Lower leg skin (tissue), 4 donors: ENCODE measurements at places on chromosomes 1 and 21.

- no peak for DNase-seq
These were observed 35.4 kb downstream of the SUSD4 start for GRCh38 chr1:223328566-223328965.

- DNase-seq: peak; percentile 80
These were observed 155.2 kb downstream of the FOXD2 start for GRCh38 chr1:47593013-47593568.

GRCh38 chr1:175936736-175937135 lies 193.3 kb upstream of the TNR start:
- no peak for DNase-seq

DNA sequence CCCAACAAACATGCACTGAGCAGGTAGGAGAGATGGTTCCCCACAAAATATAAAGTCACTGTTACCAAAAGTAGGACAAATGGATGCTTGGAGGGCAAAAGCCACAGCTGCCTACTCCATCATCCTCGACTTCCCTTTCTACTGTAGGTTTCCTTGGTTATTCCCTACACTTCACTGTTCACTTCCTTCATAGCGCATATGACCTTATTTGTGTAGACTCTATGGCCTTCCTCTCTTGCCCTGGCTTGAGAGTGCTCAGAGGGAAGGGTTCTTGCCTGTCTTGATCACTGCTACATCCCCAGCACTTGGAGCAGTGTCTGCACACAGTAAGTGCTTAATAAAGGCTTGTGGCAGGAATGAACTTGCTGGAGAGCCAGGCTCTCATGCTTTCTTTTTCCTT lies 14.6 kb upstream of the TRNP1 start:
- no peak for DNase-seq

DNA sequence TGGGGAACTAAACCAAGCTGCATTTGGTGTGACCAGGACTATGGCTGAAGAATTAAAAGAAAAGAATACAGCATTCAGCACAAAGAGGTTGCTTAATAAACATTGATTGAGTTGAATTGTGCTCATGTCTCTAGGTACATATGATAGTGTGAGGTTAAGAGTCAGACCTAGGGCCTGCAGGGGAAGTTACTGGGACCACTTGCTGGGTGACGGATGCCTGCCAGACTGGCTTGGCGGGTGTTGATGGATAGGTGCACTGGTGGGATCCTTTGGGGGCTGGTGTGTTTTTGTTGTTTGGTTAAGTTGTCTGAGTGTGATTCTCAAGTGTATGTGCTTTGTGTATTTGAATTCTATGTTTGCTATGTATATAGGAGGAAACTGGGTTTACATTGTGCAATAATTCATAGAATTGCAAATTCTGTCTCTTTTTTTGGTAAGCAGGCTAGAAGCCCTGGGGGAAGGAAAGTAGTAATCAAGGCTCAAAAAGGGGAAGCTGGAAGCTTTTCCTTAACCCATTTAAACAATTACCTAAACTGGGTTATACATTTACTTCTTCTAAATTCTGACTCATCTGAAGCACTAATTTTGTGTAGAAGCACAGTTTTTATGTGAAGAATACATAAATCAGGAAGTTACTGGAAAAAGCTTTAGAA lies 1.8 kb downstream of the CD101 start:
- DNase-seq: no peak

DNA sequence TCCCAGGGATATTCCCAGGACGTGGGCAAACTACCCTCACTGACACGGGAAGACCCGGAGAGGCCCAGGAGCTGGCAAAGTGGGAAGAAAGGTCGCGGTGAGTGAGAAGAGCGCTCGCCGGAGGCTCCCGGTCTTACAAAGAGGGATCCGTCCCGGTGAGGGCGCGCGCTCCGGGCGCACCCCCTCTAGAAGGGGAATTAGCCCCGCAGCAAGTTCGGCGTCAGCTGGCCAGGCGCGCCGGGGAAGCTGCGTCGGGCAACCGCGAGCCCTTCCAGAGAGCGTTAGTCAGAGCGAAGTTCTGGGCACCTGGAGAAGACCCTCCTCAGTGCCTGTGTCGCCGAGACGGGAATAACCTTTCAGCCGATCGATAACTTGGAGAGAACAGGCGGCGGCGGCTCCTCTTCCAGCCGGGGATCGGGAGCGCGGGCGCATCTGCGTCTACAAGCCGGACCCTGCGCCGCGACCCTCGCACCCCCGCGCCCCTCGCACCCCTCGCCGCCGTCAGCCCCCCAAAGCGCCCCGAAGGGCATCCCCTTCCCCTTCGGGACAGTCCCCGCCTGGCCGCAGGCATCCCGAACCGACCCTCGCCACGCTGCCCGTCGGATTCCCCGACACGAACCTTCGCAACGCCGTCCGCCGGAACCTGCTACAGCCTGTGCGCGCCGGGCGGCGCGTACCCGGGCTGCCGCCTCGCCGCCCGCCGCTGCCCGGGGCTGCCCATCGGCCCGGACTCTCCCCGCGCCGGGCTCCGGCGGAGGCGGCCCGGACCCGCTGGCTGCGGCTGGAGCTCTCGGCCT lies 485 bp downstream of the SIPA1L2 start:
- DNase-seq: peak; percentile 29

- no peak for DNase-seq
These were observed 36.6 kb downstream of the WNT3A start for GRCh38 chr1:228043281-228043848.

DNA sequence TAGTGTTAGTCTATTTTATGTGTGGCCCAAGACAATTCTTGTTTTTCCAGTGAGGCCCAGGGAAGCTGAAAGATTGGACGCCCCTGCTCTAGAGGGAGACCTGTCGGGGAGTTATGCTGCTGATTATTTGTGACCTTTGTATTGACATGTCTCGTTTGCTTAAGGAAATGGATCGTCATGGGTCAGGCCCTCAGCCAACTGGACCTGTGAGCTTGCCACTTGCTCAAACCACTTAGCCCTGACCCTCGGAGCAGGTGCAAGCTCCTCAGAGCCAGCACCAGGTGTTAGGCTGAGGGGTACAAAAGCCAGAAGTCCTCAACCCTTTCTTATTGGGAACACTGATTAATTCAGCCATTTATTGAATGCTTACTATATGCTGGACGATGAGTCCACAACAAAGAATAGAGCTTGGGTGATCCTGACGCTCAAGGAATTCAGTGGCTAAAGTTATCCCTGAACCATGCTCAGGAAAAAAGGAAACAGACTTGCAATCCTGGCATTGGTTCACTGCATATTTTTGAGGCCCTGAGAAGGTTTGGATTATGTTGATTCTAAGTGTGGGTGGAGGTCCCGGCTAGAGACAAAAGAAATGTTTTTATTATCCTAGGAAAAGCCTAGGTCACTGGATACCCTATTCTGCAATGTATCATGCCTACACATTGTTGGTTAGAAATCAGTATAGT lies 19.0 kb downstream of the TGFB2 start:
- DNase-seq: no peak

DNA sequence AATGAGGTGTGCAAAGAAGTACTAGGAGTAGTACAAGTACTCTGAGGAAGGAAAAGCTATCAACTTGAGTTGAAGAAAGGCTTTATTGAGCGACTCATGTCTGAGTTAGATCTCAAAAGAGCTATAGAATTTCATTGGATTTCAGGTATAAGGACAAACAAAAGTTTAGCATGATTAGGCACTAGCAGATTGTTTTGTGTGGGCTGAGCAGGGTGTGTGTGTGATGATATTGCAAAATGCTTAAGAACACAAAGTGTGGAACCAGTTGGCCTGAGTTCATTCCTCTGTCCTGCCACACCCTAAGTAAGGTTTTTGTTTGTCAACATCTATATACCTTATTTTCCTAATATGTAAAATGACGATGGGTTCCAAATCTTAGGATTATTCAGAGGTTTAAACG lies 158.9 kb downstream of the KCNK2 start:
- no peak for DNase-seq

DNA sequence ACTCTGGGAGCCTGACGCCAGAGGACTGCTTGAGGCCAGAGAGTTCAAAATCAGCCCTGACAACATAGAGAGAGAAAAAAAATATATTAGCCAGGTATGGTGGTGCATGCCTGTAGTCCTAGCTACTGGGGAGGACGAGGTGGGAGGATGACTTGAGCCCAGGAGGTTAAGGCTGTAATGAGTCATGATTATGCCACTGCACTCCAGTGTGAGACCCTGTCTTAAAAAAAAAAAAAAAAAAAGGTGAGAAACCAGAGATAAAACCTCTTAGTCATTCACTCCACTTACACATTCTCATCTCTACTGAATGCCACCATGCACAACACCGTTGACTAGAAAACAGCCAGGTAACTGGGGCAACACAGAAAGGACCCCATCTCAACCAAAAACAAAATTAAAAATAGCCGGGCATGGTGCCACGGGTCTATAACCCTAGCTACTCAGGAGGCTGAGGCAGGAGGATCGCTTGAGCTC lies 178.1 kb downstream of the SLC45A1 start:
- no peak for DNase-seq

GRCh38 chr1:170970256-170970655 lies 34.9 kb downstream of the MROH9 start:
- DNase-seq: no peak
